ENCODE measurements at places on chromosomes 1 and 21.

DNA sequence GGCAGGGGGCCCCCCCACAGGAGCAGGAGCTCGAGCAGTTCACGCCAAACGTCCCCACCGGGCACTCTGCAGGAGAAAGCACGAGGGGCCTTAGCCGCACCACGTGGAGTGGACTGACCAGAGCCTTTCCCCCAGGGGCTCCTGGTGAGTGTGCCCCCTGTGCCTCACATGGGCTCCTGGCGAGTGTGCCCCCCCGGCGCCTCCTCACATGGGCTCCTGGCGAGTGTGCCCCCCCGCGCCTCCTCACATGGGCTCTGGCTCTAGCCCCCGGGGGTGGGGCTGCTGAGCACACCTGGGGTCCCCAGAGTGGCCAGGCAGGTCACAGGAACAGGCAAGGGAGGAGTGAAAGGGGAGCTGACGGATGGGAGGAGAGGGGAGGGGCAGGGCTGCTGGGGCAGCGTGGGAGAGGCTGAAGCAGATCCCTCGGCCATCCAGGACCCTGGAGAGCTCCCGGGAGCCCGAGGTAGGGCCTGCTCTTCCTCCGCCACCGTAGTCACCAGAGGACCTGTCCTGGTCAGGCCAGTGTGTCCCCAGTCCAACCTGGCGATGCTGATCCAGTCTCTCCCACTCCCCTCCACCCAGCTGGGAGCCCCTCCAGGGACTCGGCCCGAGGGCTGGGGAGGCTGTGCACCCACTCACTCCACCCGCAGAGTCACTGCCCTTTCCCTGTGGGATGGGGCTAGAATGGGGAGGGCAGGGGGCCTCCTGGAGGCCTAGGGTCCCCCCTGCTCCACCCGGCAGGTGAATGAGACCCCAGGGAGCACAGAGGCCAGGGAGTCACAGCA is 47.6 kb downstream of the ARHGEF16 start:
- no peak for DNase-seq

DNA sequence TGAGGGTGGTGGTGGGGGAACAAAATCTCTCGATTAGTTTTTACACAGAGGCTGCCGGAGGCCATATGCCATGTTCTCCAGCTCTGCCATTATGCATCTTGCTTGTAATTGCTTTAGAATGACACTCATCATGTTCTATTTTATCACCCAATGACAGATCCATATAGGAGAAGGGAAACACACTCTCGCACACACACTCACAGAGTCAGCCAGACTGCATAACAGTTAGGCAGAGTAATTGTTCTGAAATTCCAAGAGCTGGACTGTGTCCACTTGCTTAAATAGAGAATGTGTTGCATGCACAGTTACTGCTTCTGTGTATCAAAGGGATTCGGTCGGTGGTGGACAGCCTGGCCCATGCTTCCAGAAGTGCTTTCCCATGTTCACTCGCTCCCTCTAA is 30.6 kb downstream of the KCND3 start:
- no peak for DNase-seq

GRCh38 chr1:108691128-108691941 is 775 bp upstream of the PRPF38B start:
- DNase-seq, result no peak

DNA sequence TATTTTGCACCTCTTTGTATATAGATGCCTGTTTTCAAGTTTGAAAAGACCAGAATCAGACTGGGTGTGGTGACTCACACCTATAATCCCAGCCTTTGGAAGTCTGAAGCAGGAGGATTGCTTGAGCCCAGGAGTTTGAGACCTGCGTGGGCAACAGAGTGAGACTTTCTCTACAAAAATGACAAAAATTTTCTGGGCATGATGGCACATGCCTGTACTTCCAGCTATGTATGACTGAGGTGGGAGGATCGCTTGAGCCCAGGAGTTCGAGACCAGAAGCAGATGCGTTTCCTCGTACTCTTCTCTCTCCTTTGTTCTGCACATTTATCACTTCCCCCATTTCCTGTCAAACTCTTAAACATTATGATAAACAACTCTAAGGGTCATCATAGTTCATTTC is 310.0 kb upstream of the SNX7 start:
- DNase-seq, result no peak

DNA sequence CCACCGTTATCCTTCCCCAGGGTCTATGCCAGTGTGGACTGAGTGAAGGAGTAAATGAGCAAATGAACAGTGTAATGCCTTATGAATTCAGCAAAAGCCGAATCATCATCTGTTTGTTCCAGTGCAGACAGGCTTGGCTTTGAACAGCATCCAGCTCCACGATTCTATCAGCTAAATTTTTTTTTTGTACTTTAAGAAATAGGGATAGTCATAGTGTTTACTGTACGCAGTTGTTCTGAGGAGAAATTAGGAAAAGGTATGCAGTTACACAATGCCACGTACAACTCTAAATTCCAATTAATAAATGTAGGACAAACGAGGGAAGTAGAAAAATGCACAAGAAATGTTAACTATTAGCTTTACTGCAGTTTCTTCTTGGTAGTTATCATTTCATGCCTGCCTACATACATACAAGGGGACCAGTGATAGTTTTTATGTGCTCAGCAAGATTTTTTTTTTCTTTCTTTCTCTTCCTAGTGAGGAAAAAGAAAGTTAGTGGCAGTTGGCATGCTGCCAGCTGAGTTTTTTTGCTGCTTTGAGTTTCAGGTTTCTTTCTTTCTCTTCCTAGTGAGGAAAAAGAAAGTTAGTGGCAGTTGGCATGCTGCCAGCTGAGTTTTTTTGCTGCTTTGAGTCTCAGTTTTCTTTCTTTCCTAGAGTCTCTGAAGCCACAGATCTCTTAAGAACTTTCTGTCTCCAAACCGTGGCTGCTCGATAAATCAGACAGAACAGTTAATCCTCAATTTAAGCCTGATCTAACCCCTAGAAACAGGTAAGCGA is at the start of gene IFI44L:
TSS of gene IFI44L (plus strand) at position 646 of the 777 bp plus-strand sequence. CDS start 7,468 bp downstream, outside the sequence.
- no peak for DNase-seq

- DNase-seq, result no peak
Measured at GRCh38 chr1:171366085-171366484, 52.1 kb downstream of the FMO4 start.

GRCh38 chr1:22258698-22259097 is 115.8 kb upstream of the WNT4 start:
- DNase-seq, result no peak

DNA sequence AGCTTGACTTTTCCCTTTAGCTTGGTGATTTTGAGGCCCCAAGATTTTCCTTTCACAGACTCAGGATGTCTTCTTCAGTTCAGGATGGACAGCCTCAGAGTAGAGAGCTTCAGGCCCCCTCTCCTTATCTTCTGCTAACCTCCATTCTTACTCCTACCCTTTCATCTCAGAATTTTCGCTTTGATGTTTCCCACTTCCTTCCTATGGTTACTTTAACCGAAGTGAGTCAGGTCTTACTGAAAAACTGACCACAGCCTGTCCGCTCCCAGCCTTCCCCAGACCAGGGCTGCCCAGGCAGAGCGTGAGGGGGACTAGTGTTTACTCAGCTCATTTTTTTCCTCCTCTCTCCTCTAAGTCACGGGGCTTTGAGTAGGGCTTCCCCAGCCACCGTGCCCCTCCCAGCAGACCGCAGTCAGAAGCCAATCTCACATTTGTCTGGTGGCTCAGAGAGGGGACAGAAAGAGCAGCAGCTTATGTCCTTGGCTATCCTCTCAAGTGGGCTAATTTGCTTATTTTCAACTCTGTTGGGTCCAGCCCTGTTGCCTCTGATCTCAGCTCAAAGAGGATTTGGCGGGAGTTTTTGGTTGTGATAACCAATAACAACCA is 4.2 kb upstream of the IL19 start:
- no peak for DNase-seq

DNA sequence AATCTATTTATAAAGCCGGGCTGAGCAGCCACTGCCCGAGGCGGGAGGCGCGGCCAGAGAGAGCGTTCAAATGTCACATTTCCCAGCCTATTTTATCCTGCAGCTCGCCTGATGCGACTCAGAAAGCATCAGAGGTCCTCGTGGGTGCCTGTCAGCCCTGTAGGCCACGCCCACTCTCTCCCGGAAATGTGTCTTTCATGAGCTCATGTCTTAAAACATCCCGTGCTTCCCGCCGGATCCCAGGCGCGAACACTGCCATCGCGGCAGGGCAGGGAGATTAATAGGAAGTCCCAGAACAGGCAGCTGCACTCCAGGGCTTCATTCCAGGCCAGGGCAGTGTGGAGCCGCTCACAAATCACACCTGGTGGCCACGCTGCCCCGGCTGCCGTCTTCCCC is 117.5 kb downstream of the PRDM16 start:
- no peak for DNase-seq

- DNase-seq, result no peak
Measured at GRCh38 chr1:198265073-198265661, 108.4 kb downstream of the NEK7 start.

GRCh38 chr1:154957091-154957657 is 1.3 kb upstream of the PBXIP1 start:
- DNase-seq, result no peak

DNA sequence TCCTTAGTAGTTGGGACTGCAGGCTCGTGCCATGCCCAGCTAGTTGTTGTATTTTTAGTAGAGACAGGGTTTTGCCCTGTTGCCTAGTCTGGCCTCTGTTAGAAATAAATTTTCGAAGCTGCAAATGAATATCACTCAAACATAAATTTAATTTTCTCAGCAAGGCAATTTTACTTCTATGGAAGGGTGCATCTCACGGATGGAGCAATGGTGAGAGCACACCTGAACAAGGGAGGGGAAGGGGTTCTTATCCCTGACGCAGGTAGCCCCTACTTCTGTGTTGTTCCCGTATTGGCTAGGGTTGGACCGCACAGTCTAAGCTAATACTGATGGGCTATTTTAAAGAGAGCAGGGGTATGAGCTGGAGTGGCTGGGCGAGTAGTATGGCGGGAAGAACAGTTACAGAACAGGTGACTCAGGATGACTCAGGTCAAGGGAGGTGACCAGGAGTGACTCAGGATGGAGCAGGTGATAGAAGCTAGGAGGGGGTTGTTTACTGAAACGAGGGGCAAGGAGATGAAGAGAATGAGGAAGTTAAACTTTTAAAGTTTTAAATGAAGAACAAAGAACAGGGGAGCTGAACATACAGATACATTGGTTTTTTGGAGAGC is 7.5 kb downstream of the MDM4 start:
- no peak for DNase-seq

DNA sequence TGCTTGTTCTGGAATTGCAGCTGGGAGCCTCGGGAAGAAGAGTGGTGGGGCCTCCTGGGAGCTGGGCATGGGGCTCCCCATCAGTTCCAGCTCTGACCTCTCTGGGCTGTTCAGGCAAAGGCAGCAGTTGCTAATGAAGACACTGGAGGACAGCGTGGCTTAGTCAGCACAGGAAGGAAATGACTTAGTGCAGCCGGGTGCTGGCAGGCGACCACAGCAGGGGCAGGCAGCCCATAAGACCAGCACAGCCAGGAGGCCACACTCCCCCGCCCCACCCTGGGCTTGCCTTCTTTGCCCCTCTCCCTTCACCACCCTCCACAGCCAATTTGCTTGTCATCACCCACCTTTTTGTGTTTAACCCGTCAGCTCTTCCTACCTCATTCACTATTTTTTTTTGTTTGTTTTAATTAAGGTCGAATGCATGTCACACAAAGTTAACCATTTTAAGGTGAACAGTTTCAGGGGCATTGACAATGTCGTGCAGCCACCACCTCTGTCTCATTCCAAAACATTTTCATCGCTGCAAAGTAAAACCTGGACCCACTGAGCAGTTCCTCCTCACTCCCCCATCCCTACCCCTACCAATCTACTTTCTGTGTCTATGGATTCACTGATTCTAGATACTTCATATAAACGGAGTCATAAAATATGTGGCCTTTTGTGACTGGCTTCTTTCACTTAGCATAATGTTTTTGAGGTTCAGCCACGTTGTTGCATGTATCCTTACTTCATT is 10.9 kb downstream of the OLIG2 start:
- DNase-seq, result no peak

DNA sequence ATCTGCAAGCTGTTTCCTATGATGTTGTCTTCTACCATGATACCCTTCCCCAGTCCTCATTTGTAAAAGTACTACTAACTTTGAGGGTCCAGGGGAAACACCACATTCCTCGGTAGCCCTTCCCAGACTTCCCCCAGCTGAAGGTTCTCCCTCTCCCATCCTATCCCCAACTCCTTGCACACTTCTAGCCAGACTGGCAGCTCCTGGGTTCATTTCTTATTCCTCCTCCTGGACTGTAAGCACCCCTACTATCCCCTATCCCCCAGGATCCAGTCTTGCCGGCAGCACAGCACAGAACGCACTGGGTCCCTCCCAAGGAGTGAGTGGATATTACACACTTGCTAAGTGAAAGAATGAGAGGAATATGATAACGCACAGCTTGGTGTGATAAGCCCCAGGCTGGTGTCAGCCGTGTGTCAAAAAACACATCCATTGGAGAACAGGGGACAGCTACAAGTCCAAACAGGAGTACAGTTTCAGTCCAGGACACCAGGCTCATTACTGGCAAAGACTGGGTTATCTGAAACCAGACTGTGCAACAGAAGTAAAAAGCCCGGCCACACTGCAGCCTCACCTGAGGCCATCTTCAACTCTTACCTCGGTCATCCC is 100.2 kb downstream of the SSBP3 start:
- no peak for DNase-seq

DNA sequence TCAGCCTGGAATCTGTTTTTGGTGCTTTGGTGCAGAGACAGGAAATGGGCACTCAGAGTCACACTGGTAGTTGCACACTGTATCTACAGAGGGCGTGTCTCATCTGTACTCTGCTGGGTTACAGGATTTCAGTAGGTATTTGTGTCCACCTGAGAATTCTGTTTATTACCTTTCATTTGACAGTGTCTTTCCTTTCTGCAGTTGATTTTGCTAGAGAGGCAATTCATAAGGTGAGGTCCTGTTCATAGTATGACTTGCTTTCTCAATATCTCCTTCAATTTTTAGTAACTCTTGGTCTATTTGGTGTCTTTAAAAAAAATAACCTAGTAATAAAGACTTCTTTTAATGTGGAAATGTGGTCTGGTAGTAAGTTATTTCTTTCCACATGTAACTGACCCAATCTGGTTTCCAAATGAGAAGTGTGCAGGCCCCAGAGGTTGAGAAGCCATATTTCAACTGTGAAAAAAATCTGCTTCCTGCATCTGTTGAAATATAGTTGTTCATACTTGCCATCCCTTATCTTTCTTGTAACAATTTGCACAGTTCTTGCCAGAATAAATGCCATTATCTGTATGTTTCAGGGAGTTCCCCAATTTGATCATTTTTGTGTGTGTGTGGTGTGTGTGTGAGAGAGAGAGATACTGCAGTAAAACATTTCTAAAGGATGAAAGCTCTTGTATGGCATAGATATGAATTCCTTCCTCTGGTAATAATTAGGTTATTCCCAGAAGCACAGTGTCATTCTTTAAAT is 78.4 kb upstream of the DNAJC6 start:
- no peak for DNase-seq

- DNase-seq, result no peak
Measured at GRCh38 chr1:169326956-169327268, 40.7 kb downstream of the NME7 start.

All from activated CD8-positive, alpha-beta memory T cell treated with anti-CD3 and anti-CD28 coated beads for 48 hours (primary cell).